Kidney glomerular epithelial cell (primary cell): ENCODE measurements at places on chromosomes 1 and 21.

DNA sequence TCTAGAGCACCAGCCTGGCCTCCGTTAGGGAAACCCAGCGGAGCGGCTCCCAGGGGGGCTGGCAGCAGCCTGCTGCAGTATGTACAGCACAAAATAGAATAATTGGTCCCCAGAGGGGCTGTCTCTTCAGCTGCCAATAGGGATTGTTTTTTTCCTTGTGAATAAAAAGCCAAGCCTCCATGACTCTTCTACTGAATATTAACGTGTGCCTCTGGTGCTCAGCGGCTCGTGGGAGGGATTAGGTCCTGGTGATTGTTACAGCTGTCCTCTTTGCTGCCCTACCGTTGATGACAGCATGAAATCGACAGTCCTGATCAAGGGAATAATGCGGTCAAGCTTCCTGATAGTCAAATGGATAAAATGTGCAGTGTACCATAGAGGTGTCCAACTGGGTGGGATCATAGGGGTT is 190.7 kb upstream of the RUNX1 start:
- no peak for DNase-seq

GRCh38 chr1:230827801-230828200 is 40.5 kb downstream of the C1orf198 start:
- DNase-seq, result no peak

GRCh38 chr1:64043288-64043687 is 160.1 kb upstream of the UBE2U start:
- DNase-seq, result no peak

- DNase-seq, result no peak
Measured at GRCh38 chr1:246447501-246447900, 59.6 kb downstream of the SMYD3 start.

DNA sequence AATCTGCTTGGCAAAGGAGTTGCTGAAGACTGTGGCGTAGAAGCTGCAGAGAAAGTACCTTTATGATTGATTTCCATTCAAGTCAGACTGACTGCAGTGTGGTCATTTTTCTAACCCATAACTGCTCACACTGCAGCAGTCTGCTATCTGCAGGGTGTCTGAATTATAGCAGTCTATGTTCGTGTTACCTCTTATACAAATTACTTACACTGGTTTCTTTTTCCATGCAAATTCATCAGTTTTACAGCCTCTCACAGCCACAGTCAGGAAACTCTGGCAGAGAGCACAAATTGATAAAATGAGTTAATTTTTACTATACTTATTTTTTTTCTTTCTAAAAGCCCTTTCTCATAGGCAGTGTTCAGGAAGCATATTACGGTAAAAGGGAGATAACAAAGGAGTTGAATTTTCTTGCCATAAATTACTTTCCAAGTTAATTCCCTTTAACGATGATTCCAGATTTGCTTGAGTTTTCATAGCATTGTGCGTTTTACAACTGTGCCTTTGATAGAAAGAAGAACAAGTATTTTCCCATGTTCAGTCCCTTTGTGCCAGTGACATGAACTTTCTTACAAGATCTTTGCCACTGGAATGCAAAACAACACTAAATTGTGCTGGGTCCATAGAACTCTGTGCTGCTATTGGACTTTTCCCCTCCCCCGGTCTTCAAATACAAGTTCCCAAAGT is 261.5 kb downstream of the NFIA start:
- no peak for DNase-seq
